ENCODE measurements at places on chromosomes 7 and 10. TPM values are rescaled to one million over a fixed set of nuclear protein-coding genes. Genes with fewer than 3 reads are reported as not detected.

Gene GPR15LG
- total RNA-seq: not detected

Gene ASAH2B
- 5.0 TPM for total RNA-seq

GRCh38 chr10:29723726-29724125, 89.0 kb upstream of the SVIL start:
- no peak for DNase-seq

GRCh38 chr7:30804078-30804661, 33.0 kb downstream of the MINDY4 start:
- no peak for DNase-seq

DNA sequence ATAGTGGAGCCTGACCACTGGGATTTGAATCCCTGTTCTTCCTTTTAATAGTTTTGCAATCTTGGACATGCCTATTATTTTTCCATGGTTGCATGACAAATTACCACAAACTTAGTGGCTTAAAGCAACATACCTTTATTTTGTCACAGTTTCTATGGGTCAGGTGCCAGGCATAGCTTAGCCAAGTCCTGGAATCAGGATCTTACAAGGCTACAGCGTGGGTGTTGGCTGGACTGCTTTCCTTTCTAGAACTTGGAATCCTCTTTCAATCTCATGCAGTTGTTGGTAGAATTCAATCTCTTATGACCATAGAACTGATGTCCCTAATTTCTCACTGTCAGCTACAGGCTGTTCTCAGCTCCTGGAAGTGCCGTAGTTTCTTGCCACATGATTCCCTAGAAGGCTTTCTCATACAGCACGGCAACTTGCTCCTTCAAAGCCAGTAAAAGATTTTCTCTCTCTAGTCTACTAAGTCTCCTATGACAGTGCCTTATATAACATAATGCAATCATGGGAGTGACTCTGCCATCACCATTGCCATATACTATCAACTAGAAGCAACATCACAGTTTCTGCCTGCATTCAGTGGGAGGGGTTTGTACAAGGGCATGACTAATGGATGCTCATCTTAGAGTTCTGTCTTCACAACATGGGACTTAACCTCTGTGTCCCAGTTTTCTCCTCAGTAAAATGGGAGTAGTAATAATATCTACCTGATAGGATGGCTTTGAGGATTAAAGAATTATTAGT, 243.4 kb upstream of the FZD1 start:
- DNase-seq: no peak

DNA sequence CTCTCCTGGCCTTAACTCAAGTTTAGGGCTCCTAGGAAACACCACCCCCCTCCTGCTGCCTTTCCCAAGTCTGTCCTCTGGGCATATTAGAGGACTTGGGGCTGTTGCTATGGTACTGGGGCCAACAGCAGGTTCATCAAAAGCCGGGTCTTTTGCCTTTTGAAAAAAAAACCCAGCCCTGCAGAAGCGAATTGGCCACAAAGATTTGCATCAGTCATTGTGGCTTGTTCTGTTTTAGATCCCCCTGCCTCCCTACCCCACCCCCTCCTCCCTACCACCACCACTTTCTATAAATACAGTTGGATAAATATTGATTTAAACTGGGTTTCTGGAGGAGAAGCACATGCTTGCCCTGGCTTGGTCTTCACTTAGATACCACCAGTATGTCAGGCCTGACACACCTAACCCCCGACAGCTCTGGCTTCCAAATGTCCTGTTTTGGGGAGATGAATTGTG, 7.0 kb downstream of the MXI1 start:
- DNase-seq: no peak

GRCh38 chr7:30731581-30731980, 20.4 kb upstream of the INMT start:
- no peak for DNase-seq

DNA sequence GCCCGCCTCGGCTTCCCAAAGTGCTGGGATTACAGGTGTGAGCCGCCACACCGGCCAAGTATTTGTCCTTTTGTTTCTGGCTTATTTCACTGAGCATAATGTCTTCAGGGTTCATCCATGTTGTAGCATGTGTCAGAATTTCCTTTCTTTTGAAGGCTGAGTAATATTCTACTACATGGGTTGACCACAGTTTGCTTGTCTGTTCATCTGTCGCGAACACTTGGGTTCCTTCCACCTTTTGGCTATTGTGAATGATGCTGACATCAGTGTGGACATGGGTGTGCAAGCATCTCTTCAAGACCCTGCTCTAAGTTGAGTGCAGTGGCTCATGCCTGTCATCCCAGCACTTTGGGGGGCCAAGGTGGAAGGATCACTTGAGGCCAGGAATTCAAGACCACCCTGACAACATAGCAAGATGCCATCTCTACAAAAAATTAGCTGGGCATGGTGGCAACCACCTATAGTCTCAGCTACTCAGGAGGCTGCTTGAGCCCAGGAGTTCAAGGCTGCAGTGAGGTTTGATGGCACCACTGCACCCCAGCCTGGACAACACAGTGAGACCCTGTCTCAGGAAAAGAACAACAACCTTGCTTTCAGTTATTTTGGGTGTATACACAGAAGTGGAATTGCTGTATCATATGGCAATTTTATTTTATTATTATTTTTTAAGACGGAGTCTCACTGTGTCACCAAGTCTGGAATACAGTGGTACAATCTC, 17.0 kb downstream of the CHST12 start:
- DNase-seq: no peak

DNA sequence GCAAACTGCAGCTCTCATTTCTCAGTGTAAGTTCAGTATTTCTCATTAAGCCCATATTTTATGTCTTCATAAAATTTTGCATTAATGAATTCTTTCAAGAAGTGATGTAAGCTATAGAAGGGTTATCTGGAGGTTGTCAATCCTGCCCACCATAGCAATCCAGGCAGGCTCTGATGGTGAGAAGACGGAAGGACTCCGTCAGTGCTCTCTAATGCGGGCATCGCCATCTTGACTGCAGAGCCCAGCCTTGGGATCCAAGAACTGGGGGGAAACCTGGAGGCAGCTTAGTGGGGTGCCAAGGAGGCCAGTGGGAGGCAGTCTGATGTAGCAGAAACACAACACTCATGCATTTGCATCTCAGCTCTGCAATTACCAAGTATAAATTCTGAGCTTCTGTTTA, 707.4 kb upstream of the NRP1 start:
- no peak for DNase-seq

DNA sequence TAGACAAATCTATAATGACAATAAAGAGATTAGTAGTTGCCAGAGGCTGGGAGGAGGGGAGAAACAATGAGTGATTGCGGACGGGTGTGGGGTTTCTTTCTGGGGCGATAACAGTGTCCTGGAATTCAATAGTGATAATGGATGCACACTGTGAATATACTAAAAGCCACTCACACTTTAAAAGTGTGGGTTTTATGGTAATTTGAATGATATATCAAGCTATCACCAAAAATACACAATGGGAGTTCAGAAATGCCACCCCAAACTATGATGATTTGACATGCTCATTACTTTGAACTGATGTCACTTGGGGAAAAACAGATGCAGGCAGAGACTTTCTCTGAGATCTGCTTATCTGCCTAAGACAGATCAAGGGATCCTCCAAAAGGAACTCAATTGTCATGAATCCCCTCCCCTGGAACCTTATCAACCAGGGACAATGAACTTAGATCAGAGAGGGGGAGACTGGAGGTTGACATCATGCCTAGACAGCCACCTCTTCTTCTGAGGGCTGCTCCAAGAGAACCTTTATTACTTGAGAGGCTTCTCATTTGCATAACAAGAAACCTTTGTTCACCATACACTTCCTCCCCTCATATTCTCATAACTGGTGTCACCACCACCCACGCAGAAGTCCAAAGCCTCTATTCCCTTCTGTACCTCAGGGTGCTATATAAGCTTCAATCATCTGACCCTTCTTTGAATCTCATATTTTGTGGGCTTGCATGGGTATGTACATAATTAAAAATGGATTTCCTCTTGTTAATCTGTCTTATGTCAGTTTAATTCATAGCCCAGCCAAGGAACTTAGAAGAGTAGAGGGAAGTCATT, 14.8 kb upstream of the ZC3HAV1 start:
- DNase-seq: no peak

GRCh38 chr7:86745013-86745745, 101.5 kb downstream of the GRM3 start:
- DNase-seq: no peak

GRCh38 chr7:124790645-124791044, 25.1 kb upstream of the GPR37 start:
- no peak for DNase-seq

DNA sequence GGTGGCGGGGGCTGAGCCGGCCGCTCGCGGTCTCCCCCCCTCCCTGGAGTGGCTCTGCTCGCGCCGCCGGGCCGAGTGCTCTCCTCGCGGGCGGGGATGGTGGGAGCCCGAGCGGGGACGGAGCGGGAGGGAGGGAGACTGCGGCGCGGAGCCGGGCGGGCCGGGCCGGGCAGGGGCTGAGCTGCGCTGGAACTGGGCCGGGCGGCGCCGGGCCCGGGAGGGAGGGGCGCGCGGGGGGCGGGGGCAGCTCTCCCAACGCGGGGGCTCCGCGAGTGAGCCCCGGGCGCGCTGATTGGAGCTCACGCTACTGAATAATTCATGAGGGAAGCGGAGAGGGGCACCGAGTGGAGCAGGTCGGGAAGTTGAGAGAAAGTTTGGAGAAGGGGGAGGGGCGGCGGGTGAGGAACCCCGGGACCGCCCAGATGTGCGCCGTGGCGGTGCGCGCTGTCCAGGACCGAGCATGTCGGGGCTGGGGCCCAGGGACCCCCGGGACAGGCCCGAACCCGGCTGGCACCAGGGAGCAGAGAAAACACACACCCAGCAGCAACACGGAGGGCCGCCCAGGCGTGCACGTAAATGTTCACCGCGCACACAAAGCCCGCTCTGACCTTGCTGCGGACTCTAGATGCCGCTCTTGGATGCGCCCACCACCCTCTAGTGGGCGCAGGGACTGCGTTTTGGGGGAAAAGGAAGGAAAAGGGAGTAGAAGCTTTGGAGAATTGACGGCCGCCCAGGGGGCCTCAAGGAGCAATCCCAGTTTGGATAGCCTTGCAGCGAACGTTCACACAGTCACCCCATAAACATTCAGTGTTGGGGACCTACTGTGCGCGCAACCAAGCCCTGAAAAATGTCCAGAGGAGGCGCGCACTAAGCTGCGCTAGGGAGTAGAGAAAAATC, at the start of gene EPHB4:
Gene EPHB4, minus strand, starts transcription at position 194 of the 897 bp plus-strand sequence. CDS start 493 bp downstream, outside the sequence.
- peak; percentile 72 for DNase-seq

DNA sequence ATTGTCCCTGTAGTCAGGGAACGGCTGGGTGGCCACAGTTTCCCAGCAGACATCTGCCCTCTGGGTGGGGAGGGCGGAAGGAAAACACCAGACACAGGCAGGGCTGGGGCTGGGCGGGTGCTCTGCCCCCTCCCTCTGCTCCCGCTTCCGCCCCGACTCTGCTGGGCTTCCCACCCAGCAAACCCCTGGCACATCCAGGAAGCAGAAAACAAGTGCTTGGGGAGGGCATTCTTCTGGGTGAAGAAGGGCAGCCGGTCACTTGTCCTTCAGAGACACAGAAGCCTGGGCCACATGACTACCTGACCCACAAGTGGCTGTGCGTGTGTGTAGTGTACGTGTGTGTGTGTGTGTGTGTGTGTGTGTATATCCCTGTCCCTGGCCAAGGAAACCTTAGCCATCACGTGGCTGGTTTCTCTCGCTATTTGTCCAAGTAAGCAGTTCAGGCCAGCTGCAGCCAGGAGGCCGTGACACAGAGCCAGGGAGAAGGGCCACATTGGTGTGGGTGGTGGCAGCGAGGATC, 77.9 kb downstream of the ZMIZ1 start:
- DNase-seq: peak; percentile 89

DNA sequence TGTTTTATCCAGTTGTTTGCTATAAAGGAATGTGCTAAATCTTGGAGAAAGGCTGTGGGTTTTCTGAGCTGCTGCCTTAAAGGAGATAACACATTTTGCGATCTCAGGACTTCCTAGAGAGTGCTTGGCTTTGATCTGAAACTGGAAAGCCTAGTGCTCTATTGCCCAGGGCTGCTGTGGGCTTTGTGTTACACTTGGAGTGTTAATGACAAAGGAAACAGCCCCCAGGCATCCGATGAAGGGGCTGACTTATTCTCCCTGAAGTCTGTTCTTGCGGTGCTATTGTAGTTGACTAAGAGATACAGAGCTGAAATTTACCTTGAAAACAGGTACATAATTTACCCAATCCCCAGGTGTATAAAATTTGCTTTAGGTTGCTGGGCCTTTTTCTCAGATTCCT, 74.5 kb downstream of the SND1 start:
- no peak for DNase-seq

DNA sequence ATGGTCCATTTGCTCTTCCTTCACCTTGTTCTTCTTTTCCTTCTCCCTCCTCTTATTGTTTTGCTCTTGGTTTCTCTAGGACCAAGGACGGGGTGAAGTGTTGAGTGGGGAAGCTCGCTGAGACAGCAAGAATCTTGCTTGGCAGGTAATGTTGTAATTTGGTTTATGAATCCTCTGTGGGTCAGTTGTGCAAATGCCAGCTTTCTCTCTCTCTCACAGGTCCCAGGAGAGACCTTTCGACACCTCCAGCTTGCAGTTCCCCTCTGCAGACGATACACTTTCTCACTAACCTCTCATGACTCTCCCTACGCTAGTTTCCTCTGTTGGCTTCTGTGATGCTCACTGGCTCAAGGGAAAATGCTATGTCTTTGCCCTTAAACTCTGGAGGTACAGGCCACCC, 77.0 kb downstream of the FRMD4A start:
- DNase-seq: no peak

GRCh38 chr10:125095228-125095627, 65.1 kb downstream of the CTBP2 start:
- peak; percentile 23 for DNase-seq

- no peak for DNase-seq
Measured at GRCh38 chr10:125984865-125985495, 88.6 kb downstream of the FANK1 start.

DNA sequence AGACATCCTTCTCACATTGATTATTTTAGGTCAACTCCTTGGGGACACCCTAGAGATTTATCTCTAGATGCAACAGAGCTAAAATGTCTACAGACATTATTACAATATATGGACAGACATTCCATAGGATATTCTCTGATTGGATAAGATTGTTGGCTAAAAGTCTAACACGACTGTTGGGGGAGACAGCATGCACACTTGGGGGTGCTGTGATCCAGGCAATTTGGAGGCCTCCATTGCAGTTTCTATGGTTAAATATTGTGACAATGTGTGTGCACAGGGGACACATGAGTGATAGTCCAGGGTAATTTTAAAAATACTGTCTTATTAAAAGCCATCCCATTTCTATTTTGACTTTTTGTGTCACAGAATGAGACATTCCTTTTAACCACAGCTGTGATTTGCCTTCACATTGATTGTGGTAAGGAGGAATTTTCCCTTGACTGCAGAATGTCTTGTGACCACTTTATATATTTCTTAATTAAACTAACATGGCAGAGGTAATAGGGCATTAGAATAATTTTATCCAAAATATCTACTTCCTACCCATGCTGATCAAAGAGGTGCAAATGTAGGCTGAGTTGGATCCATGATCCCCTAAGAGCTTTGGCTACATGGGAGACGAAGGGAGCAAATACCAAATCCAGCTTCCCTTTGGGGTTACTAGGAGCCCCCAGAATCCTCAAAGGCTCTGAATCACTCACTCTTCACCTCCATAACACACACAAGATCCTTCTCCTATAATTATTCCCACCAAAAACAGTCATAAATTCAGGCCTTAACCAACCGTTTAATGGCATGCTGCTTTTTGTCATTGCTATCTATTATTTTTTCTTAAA, 7.3 kb downstream of the TFPI2 start:
- no peak for DNase-seq

GRCh38 chr7:137798073-137798763, 48.6 kb downstream of the DGKI start:
- DNase-seq: no peak
